ENCODE measurements at places on chromosomes 12 and 14.

- no peak for DNase-seq
These were observed 33.3 kb downstream of the WNK1 start for GRCh38 chr12:785706-786105.

GRCh38 chr12:4947253-4947652, 37.5 kb downstream of the KCNA1 start:
- DNase-seq = peak; percentile 76

DNA sequence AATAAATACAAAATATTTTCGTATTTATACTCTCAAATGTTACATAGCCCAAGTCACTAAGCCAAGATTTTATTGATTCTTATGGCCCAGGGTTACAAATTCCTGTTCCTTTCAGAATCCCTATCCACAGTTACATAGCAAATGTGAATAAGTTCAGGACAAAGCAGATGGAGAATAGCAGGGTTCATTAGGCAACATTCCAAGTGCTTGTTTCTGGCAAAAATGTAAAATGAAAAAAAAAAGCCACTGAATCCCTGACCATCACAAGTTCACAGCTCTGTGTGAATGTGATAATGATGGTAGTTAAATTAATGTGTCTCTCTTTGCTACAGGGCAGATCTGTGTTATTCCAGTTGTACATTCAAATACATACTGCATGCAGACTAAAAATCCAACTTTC, 74.6 kb downstream of the KCNC2 start:
- no peak for DNase-seq

DNA sequence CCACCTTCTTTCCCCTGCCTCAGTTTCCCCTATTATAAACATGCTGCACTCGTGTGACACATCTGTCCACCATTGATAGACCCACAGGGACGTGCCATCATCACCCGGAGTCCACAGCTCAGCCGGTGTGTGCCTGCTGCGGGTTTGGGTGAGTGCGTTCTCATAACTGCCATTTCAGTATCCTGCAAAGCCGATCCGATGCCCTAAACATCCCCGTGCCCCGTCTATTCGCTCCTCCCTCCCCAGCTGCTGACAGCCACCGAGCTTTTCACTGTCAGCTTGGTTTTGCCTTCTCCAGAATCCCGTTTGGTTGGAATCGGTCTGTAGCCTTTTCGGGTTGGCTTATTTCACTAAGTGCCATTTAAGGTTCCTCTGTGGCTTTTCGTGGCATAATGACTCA, 3.9 kb downstream of the LRCOL1 start:
- DNase-seq = no peak

DNA sequence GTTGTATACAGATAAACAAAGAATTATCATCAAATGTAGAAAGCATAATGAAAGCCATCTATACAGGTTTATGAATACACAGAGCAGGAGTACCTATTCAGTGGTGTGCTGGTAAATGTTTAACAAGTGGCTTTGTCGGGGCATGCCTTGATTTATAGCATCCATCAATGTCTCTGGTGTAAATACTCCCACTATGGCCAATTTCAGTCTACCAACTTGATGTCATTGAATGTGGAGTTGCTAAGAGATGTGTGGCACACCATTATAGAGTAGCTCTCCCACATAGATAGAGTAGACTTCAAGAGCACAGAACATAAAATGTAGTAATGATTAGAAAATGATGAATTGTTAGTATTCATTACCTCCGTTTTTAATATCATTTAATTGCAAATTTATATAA, 9.3 kb downstream of the GRIP1 start:
- DNase-seq = no peak

DNA sequence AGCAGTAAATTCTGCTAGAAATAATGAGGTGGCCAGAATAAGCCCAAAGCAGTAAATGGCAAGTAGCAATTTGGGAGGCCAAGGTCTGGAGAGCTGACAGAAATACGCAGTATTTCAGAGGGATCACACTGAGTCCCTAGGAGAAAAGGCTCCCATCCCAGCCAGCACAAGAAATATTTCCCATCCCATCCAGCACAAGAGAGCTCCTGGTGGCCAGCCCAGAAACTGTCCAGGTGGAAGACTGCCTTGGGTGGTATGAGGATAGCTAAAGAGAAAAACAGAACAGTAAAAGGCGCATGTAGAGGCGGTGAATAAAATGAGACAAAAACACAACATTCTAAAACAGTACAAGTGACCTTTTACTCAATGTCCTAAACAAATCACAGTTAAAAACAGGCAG, 120.7 kb downstream of the HECTD4 start:
- no peak for DNase-seq

- DNase-seq = no peak
These were observed 2.6 kb downstream of the HOXC13 start for GRCh38 chr12:53941187-53941586.

DNA sequence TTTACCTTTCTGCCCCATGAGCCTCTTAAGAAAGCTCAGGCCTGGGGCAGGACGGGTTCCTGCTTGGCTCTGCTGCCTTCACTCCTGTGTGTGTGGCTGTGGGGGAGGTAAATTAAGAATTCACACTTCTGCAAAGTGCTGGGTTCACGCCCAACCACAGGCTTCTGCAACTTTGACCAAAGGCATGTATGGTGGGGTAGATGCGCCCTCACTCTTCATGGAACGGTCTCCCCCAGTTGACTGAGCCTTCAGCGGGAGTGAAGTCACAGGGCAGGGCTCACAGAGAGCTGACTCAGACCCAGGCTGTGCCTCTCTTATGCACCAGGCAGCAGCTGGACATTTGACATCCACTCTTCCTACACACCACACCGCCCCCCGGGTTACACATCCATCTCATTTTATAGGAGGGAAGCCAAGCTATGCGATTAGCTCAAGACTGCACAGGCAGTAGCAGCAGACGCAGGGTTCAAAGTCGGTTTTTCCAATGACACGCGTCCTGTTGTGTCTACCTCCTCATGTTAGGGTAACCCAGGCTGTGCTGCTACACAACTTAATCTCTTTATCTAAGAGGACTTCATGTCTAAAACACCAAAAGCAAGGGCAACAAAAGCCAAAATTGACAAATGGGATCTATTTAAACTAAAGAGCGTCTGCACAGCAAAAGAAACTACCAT, 15.4 kb upstream of the BCL11B start:
- no peak for DNase-seq

GRCh38 chr14:101711041-101711856, 50.3 kb upstream of the PPP2R5C start:
- DNase-seq = no peak

- no peak for DNase-seq
These were observed 100.7 kb upstream of the SFSWAP start for GRCh38 chr12:131610181-131610580.

- DNase-seq = no peak
These were observed 76.1 kb downstream of the RMST start for GRCh38 chr12:97538705-97539104.

- peak; percentile 60 for DNase-seq
These were observed 148.2 kb downstream of the KIF21A start for GRCh38 chr12:39294715-39295114.

DNA sequence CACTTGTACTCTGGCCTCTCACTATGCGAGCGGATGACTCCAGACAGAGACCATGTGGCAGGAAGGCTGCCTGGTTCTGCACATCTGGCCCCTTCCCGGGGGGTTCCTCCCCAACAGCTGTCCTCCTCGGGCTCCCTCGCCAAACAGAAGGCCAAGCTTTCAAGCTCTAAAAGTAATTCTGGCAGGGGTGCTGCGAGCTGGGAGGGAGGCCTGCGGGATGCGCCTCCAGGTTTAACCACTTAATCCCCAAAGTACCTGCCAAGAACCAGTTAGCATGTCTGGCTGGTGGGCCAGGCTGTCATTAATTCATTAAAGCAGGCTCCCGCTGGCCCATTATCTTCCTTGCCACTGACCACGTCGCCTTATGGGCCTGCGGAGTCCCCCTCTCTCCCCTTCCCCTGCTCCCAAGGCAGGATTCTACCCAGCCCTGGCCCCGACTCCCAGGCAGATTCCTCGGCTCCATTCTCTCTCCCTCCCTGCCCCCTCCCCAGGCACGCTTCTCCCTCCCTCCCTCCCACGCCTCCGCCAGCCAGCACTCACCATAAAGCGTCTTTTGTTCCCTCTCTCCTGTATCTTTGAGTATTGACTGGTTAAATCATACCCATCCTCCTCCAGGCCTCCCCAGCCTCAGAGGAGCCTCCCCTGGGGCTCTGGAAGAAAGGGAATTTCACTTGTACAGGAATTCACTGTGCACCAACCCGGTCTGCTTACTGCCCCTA, 4.9 kb downstream of the HRK start:
- DNase-seq = peak; percentile 76

DNA sequence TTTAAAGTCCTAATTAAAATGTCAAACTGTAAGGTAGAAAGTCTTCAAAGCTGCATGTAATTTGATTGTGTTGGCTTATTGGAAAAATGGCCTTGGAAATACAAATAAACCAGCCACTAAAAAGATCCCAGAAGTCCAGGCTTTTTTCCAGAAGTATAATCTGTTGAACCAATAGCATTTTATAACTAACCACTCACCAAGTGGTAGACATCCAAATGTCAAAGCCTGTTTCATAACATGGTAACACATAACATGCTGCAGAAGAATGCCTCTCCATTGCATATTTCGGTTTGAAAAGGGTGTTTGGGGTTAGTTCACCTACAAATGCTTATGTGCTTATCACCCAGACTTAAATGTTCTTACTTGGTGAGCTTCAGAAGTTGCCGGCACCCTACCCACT, 183.7 kb upstream of the DIO2 start:
- no peak for DNase-seq

GRCh38 chr12:52837781-52838608, 3.9 kb upstream of the KRT79 start:
- DNase-seq = no peak

DNA sequence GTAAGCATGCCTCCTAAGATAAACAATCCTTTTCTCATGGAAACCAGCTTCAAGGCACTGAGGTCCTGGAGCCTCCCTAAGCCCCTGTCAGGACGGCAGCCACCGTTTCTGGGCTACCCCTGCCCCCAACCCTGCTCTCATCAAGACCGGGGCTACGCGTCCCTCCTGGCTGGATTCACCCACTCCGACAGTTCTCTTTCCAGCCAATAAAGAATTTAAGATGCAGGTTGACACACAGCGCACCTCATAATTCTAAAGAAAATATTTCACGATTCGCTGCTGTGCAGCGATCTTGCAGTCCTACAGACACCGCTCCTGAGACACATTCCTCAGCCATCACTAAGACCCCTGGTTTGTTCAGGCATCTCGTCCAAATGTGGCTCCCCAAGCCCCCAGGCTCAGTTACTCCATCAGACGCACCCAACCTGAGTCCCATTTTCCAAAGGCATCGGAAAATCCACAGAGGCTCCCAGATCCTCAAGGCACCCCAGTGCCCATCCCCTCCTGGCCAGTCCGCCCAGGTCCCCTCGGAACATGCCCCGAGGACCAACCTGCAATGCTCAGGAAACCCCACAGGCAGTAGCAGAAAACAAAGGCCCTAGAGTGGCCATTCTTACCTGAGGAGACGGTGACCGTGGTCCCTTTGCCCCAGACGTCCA, 336.3 kb downstream of the TMEM121 start:
- no peak for DNase-seq

DNA sequence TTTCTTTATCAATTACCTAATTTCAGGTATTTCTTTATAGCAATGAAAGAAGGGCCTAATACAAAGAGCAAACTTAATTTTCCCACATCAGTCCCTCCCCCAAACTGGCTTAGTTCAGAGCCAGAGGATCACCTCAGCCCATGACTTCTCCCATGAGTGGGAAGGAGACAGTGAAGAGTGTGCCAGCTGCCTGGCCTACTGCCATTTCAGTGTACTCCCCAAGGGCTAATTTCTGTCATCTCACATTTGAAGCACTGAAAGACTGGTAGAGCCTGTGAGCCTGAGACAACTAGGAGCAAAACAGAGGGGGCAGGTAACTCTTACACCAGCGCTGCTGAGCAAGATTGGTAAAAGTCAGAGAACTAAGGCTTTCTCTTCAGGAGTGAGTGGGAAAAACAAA, 29.1 kb upstream of the ADAM20 start:
- DNase-seq = peak; percentile 18

DNA sequence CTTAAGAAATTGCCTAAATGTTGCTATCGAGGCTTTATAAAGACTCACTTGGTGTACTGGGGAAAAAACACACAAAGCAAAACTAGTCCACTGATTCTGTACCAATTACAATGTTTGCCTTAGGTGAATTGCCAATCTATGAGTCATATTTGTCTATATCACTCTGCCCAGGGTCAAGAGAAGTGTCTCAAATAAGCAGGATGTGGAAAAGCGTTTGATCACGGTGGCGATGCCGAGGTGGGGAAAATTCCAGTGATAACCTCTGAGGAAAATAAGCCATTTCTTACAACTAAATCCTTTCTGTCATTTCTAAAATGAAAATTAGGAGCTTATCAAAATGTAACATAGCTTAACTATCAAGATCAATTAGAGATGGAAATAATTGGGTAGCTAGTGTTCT, 148.6 kb upstream of the DIO3 start:
- no peak for DNase-seq

GRCh38 chr14:105151838-105152793, 16.5 kb downstream of the JAG2 start:
- no peak for DNase-seq

GRCh38 chr14:66746316-66747006, 238.5 kb downstream of the GPHN start:
- DNase-seq = peak; percentile 8

DNA sequence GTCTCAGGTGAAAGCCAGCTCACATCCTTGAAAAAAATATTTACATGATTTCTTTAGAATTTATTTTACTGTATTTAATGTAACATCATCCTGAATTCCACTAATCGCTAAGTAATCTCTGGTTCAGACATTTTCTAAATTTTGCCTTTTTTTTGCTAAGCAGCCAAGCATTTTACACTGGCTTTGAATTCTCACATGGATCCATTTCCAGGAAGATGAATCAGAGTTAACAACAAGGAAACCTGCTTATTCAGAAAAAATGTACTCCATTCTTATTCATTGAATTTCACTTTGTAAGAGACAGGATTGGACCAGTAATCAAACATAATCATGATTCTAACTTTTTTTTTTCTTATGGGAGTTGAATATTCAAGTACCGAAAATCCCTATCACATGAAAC, 1785.1 kb upstream of the FLRT2 start:
- DNase-seq = no peak

GRCh38 chr12:5220835-5221234, 177.2 kb downstream of the KCNA5 start:
- DNase-seq = no peak

DNA sequence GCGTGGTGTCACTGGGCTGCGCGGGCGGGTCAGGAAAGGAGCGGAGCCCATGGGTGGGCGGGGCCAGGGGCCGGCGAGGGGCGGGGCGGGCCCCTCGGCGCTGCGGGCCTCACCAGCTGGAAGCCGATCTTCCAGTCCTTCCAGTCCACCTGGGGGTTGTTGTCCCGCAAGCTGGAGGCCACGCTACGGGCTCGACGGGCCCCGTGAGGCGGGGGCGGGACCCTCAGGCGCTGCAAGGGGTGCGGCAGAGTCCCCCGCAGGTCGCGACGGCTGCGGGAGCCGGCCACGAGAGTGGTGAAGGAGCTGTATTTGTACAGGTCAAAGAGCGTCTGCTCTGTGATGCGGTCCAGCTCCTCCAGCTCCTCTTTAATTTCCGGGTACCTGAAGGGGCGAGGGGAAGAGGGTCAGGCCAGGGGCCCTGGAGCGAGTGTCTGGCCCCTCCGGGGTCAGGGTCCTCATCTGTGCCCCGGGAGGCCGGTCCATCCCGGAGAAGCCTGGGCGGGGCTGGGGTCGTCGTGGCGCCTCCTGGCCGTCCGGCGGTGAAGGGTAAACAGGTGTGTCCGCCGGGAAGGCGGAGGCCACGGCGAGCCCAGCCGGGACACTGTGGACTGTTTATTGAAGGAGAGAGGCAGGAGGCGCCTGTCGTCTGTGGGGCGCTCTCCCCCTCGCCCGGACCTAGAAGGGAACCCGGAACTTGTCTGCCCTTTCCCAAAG, 11.9 kb downstream of the SCNN1A start:
- peak; percentile 70 for DNase-seq

- DNase-seq = peak; percentile 26
These were observed 3.5 kb downstream of the LPAR5 start for GRCh38 chr12:6632026-6632983.

All from eye (tissue), 1 donor.